HCEC 1CT (cell line): ENCODE measurements at places on chromosomes 16 and 17.

- no peak for DNase-seq
Measured at GRCh38 chr16:85718682-85719081, 29.9 kb upstream of the GINS2 start.

DNA sequence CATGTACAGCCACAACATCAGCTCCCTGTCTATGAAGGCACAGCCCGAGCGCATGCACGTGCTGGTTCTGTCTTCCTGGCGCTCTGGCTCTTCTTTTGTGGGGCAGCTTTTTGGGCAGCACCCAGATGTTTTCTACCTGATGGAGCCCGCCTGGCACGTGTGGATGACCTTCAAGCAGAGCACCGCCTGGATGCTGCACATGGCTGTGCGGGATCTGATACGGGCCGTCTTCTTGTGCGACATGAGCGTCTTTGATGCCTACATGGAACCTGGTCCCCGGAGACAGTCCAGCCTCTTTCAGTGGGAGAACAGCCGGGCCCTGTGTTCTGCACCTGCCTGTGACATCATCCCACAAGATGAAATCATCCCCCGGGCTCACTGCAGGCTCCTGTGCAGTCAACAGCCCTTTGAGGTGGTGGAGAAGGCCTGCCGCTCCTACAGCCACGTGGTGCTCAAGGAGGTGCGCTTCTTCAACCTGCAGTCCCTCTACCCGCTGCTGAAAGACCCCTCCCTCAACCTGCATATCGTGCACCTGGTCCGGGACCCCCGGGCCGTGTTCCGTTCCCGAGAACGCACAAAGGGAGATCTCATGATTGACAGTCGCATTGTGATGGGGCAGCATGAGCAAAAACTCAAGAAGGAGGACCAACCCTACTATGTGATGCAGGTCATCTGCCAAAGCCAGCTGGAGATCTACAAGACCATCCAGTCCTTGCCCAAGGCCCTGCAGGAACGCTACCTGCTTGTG lies 10.7 kb downstream of the CHST4 start:
- DNase-seq: no peak

DNA sequence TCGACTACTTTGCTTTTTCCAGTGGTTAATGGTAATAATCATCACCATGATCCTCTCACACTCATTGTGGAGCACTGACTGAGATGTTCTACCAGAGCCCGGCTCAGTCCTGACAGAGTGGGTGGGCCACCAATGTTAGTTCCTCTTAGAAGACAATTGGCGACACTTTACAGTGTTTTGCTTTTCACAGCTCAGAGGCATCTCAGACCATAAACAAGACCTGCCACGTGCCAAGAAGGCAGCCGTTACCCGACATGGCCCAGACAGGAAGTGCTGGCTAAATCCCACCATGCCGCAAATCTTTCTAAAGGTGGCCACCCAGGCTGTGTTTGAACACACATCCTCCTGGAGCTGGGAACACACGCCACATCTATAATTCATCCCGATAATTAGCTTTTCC lies 103.7 kb downstream of the XYLT1 start:
- no peak for DNase-seq

GRCh38 chr17:62062944-62063343 lies 2.1 kb downstream of the MED13 start:
- no peak for DNase-seq

- peak; percentile 86 for DNase-seq
Measured at GRCh38 chr17:27540318-27541101, 84.3 kb downstream of the KSR1 start.

- DNase-seq: no peak
Measured at GRCh38 chr17:6279659-6280058, 155.3 kb downstream of the AIPL1 start.
